Testis (tissue), 5 donors: ENCODE measurements at places on chromosomes 6 and 20.

GRCh38 chr20:45408646-45409213 lies 641 bp downstream of the DBNDD2 start:
- no peak for DNase-seq

- no peak for DNase-seq
Observed at GRCh38 chr6:14573703-14574290, 456.2 kb downstream of the CD83 start.

GRCh38 chr20:5797843-5798462 lies 47.8 kb downstream of the SHLD1 start:
- DNase-seq: no peak

DNA sequence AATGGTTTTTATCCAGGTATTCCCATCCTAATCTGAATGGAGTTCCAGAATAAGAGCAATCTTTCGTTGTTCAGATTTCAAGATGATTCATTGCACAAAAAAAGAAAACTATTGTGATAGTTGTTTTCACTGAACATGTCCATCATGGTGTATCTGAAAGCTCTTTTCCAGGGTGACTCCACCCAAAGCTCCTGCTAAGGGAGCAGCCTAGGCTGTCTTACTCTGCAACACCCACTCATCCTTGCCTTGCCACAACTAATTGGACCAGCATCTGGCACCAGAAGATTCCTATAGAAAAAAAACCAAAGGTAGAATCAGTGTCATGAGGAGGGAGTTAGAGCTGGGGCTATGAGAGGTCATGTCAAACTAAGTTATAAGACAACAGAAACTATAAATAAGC lies 7.9 kb upstream of the SYNCRIP start:
- DNase-seq: no peak

GRCh38 chr6:151553416-151554165 lies 59.8 kb downstream of the CCDC170 start:
- DNase-seq: no peak

GRCh38 chr6:113847447-113847846 lies 9.7 kb upstream of the MARCKS start:
- no peak for DNase-seq
